ENCODE measurements at places on chromosomes 7 and 10. TPM values are rescaled to one million over a fixed set of nuclear protein-coding genes. Genes with fewer than 3 reads are reported as not detected.

DNA sequence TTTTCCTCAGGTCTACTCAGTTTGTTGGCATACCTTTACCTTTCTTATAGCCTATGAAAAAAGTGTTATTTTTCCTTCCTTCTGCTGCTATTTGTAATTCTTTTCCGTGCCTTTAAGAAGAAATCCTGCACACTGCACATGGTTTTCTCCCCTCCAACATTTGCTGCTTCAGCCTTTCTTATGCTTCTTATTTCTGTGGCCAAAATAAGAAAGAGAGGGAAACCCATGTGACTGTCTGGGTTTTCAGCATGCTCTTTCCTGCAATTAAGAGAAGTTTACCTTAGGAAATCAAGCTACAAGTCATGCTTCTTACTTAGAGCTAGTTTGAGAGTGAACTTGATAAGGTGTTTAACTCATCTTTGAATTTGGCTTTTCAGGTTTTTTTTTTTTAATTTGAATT, 11.0 kb downstream of the TBC1D12 start:
- no peak for DNase-seq

GRCh38 chr10:75685187-75685586, 253.8 kb downstream of the LRMDA start:
- DNase-seq, result no peak

- no peak for DNase-seq
Observed at GRCh38 chr10:31912289-31912688, 16.3 kb downstream of the ARHGAP12 start.

Gene AKR1D1
- not detected for total RNA-seq

Gene NAMPT
- total RNA-seq, result 278 TPM

Gene RBM20
- total RNA-seq, result 0.13 TPM

DNA sequence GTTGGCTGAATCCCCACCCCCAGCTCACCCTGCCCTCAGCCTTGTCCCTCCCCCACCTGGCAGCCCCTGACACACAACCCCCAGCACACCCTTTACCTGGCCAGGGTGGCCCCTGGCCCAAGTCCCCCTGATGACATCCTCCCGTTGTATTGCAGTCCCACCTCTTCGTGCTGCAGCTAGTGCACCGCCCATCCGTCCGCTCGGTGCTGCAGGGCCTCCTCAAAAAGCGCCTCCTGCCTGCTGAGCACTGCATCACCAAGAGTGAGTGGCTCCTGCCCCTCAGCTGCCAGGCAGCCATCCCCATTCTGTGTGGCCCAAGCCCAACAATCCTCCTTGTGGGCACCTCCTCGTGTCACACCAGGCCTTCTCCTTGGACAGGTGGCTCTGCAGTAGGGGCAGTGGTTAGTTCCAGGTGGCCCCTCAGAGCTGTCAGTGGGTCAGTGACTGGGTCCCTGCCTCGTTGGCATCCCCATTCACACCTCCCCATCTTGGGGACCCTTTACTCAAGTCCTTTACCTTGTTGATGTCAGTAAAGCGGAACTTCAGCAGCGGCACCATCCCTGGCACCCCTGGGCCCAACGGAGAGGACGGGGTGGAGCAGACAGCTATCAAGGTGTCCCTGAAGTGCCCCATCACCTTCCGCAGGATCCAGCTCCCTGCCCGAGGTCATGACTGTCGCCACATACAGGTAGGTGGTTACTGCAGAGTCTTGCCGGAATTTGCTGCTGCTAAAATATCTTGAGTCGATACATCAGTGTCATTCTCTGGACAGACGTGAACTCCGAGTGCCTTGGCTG, 14.3 kb downstream of the ZMIZ2 start:
- DNase-seq, result no peak

GRCh38 chr7:18320971-18321567, 174.5 kb upstream of the HDAC9 start:
- peak; percentile 8 for DNase-seq

DNA sequence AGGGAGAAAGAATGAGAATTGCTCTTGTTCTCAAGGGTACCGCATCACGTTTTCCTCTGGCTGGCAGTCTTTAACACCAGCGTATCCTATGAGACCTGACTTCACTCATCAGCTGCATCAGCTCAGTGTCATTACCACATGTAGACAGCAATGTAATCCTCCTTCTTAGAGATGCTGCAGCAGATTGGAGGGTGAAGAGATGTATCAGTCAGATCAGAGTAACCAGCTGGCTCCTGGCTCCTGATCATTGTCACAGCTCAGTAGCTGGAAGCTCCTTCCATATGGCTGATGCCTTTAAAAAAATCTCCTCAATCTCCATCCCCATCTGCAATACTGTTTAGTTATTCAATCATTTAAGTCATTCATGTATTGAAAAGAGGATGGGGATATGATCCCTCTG, 39.7 kb upstream of the EPHB6 start:
- DNase-seq, result no peak

DNA sequence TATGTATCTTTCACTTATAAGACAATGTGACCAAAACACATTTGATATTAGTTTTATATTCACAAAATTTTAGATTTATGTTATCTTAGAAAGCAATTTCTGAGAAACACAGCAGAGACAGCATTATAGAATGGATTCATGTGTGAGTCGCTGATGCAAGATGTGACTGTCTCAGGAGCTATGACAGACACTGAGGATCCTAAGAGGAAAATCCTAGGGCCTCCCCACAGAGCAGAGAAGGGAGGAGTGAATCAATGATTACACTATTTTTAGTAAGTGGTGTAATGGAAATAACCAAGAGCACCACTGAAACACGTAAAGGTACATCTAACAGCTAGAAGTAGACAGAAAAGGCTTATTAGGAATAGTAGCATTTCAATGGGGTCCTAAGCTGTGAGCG, 204.0 kb upstream of the PTN start:
- DNase-seq, result no peak

Gene TAS2R5
- total RNA-seq, result 0.53 TPM

Gene RSPH10B2
- total RNA-seq, result 0.13 TPM

DNA sequence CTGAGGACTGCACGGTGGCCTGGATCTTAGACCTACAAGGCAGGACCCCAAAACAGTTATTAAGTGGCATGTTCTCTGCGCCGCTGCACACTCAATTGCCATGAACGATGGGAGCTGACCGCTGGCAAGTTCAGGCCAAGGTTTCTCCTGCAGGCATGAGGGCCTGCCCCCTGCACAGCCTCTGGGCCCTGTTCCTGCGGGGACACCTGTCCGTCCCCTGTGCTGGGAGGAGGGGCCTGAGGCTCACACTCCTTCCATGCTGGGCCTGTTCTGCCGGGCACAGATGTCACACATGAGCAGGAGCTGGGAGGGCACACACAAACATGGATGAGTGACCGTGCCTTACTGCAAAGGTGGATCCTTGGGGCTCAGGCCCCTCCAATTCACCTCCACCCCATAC, 90.0 kb downstream of the PTPRN2 start:
- no peak for DNase-seq

GRCh38 chr7:83796760-83797159, 147.8 kb upstream of the SEMA3E start:
- DNase-seq, result no peak

DNA sequence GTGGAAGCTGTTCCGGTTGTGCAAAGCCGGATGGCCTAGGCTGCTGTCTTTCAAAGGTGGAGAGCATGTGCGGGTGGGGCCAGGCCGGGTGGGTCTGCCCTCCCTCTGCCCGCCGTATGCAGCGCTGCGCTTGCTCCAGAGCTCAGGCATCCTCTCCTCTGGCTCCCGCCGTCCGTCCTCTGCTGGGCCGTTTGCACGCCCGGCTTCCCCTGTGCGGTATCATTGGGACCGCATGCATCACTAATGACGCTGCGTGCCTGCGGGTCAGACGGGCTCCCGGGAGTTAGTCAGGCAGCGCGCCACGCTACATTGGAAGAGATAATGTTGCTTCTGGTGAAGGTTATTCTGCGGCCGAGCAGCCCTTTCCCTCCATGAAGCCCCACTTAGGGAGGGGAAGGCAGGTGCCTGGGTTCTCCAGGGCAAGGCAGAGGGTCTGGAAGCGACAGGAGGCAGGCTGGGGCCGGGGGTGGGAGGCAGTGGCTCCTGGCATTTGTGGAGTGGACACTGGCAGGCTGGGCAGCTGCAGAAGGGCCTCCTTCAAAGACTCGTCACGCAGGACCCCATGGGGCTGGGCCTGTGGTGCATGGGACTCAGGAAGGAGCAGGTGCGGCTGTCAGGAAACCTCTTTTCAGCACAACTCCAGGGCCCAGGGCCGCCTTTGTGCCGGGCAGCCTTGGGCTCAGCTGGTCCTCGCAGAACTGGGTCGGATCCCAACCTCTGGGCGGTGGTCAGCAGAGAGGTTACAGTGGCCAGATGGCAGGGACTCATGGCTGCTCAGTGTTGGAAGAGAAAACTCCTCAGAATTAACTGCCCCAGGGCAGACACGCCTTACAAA, 318.5 kb downstream of the WDR37 start:
- DNase-seq, result no peak

DNA sequence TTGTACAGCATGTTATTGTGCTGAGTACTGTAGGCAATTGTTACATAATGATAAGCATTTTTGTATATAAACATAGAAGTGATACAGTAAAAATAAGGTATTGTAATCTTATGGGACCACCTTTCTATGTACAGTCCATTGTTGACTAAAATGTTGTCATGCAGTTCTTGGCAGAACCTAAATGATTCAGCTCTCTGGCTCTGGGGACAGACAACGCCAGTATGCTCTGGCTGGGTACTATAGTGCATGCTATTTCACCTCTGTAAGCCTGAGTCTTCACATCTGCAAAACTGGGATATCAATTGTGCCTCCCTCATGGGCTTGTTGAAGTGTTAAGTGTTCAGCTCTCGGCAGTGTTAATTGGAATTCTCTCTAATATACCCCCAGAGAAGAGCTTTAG, 674.3 kb downstream of the INHBA start:
- DNase-seq, result no peak

GRCh38 chr7:151047976-151048815, at the start of gene ASIC3:
ASIC3 (plus strand) TSS chr7:151048531; CDS start chr7:151048886, 355 bp downstream.
- no peak for DNase-seq

DNA sequence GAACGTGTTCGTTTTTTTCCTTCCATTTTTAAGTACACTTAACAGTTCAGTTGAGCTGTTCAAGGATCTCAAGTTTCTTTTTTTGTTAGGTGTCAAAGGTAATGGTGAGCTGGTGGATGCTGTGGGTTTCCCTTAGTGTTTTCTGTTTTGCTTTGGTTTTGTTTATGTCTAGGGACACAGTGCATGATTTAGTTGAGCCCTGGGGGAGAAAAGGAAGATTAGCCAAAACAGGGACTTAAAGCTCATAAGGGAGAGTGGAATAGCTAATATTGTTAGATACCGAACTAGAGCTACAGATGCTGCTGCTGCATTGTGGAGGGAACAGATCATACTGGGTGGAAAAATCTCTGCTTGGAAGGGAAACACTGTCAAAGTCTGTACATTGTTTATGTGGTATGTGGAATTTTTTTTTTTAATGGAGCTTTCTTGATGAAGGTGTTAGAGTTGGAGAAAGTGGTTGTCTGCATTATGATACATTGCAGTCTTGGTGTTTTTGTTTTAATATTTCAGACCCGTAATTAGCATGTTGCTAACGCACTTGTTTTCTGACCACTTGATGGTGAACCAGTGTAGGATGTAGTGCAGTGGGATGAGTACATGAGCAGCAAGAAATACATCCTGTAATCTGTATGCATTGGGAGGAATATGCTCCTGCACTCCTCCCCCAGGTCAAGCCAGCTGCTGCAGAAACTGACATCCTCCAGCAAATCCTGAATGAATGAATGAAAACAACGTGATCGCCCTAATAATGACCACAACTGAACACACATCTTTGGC, 2.1 kb downstream of the GLCCI1 start:
- no peak for DNase-seq

Gene MRLN
- not detected for total RNA-seq

Gene ACHE
- 0.81 TPM for total RNA-seq

DNA sequence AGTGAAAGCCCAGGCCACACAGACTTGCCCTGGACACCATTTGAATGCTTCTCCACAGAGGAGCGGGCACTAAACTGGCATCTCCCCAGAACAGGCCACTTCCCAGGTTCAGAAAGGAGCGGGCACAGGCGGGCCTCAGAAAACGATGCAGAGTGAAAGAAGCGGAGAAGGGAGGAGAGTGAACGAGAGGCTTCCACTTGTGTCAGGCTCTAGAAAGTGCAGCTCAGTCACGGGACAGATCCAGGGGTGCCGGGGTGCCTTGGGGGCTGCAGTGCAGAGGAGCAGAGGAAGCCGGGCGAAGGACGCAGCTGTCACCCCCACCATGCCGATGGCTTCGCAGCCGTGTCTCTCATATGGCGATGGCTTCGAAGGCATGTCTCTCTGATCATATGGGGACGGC, 26.1 kb upstream of the PRKAR1B start:
- no peak for DNase-seq
